ENCODE measurements at places on chromosomes 3 and 15.

DNA sequence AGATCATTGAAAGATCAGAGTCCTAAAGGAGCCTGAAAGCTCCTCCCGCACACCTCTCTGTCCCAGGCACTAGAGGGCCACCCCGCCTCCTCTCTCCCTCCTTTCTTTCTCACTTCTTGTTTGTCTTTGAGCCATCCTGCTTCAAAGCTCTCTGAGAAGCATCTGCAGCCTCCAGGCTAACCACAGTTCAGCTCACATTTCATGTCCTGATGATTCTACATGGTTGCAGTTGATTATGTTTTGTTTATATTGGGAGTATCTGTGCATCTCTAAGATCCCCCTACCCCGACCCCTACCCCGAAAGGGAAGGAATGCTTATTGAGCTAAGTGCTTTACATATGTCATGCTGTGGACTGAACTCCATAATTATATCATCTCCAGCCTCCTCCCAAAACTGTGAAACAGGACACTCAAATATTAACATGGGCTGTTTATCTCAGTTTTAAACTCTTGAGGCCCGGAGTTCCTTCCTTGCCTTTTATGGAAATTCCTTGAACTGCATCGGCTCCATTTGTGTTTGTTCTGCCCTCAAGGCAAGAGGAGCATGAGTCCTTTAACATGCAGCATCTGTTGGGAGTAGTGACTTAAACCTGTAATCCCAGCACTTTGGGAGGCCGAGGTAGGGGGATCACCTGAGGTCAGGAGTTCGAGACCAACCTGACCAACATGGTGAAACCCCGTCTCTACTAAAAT, 30.9 kb downstream of the MGLL start:
- peak; percentile 58 for DNase-seq

GRCh38 chr3:66722675-66723074, 221.9 kb upstream of the LRIG1 start:
- DNase-seq = peak; percentile 77

- DNase-seq = peak; percentile 21
Observed at GRCh38 chr3:15051531-15051930, 13.6 kb downstream of the MRPS25 start.

GRCh38 chr3:134840459-134840858, 45.4 kb downstream of the EPHB1 start:
- peak; percentile 8 for DNase-seq

- peak; percentile 23 for DNase-seq
Observed at GRCh38 chr3:160676547-160677303, at the start of gene ARL14. TSS of gene ARL14 (plus strand) at chr3:160677160. CDS start at chr3:160677347, 187 bp downstream.

GRCh38 chr3:62211675-62212429, 161.5 kb downstream of the FEZF2 start:
- no peak for DNase-seq

DNA sequence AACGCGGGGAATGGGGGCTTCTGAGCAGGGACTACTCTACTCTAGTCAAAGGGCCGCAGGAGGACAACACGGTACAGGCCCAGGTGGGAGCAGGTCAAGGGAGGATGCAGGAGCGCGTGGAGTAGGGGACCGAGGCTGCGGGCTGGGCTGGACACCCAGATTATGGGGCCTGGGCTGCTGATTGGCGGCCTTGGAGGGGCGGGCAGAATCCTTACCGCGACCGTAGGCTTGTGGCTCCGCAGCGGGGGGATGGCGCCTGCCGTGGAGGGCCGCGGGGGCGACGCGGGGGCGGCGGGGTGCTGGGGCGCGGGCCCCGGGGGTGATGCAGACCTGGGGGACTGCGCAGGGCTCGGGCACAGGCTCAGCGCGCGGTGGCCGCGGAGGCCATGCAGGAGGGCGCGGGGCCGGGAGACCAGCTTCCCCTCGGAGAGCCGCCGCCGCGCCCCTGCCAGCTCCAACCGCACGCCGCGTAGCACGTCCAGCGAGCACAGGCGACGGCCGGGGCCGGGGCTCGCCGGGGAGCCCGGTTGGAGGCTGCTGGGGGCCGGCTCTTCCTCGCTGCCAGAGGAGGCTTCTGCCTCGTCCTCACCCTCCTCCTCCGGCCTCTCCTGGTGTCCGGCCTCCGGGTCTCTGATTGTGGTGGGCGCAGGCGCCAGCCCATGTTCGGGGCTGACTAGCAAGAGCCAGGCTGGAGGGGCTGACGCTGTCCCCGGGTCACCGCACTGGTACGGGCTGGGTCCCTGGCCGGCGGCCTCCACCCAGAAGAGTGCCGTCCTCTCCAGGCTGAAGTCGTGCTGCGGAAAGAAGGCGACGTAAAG, 12.9 kb downstream of the UBAP1L start:
- no peak for DNase-seq

DNA sequence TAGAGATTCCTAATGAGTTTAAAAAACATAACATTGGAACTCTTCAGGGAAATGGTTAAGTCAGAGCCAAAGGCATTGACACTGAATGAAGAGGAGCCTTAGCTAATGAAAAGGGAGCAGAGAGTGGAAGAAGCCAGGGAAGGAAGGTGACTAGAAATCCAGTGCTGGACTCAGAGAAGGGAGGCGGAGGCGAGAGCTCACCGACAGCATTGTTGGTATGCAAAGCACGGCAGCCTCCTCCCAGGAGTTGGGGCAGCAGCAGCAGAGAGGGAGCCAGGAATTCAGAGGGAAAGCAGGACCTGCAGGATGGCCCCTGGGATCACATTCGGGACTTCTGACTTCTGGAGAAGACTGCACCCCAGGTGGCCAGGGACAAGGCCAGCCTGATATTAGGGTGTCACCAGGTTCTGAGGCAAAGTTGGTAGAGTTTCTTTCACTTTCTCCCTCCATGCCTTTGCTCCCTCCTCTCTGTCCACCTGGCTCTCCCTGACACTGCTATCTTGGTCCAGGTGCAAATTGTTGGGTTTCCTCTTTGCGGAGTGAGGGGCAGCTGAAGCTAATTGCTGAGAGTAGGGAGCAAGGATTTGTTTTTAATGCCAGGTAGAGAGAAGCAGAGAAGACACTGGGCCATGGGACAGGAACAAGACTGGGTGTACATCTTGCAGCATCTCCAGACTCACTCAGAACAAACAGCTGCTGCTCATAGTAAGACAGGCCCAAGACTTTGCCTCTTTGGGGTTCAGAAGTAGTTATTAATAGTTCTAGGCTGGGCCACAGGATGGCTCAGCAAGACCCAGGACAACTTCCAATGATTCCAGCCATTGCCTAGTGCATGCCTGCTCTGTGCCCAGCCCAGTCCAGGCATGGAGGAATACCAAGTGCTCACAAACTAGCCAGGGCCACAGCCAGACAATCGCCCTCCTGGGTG, 157.9 kb downstream of the TLE3 start:
- DNase-seq = no peak

GRCh38 chr3:16262174-16262573, 2.6 kb downstream of the DPH3 start:
- DNase-seq = no peak

DNA sequence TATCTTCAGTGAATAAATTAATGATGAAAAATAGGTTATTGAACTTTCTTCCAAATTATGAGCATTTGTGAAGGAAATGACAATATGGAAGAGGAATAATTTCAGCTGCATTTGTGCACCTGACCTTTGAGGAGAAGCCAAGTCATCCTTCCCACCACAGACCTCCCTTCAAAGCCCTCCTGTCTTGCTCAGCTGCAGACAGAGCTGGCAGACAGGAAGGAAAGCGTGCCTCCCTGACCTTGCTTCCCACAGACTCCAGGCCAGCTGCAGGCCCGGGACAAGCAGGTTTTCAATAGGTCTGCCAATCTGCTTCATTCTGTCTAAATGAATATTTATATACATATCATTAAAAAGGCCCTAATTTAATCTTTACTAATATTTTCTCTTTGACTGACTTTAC, 152.9 kb upstream of the RBMS3 start:
- no peak for DNase-seq

DNA sequence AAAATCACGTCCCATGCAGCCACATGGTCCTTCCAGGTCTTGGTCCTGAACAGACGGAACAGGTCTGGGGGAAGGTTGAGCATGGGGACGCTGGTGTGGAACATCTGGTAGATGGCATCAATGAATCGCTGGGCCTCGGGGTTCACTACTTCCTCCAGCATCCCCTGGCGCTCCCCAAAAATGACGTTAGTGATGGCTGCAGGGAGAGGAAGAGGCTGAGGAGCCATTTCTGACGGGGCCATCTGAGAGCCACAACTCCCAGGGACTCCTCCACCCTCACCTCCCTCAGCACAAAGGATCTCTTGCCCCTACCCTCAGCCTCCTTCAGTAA, 23.7 kb downstream of the CYP11A1 start:
- no peak for DNase-seq

GRCh38 chr3:185645596-185646381, 59.7 kb downstream of the SENP2 start:
- no peak for DNase-seq

- no peak for DNase-seq
Observed at GRCh38 chr3:62676689-62677271, 198.4 kb downstream of the CADPS start.

DNA sequence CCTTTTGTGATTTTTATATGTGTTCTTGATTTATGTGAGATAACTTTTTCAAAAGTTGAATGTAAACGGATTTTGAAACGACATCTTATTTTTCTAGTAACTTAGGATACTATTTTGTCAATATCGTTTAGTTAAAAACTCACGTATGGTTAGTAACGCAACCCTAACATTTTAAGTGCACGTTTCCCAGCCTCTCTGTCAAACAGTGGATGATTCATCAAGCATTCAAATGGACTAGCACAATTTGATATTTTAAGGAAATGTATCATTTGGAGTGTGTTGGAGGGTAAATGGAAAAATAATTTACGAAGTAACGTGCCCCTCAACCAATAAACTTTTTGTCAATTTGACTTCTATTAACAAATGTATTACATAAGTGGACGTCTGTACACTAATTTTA, 23.3 kb downstream of the RTP3 start:
- no peak for DNase-seq

DNA sequence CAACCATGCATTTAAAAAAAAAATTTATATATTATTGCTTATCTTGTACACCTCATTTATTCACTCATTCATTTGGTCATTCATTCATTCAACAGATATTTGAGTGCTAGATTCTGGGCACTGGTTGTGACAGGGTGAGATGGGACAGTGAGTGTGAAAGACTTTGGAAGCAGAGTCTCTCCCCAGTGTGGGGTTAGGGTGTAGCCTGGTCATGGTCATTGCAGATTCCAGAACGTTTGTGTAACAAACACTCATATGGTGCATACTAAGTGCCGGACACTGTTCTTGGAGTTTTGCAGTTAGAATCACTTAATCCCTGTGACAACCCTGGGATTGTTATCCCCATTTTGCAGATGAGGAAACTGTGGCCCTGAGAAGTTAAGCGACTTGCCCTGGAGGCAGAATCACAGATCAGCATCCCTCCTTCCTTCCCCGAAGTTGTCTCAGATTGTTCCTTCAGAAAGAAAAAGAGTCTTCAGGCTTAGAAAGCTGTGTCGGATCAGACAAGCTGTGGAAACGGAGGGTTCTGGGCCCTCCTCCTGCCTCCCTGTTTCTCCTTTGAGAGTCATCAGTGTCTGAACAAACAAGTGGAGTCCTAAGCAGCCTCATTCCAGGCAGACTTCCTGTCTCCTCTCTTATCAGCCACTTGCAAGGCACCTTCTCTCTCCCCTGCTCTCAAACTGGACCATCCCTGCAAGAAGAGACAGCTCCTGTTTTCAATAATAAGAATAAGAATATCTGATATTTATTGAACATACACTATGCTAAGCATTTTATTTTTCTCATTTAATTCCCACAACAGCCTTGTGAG, 6.3 kb downstream of the LOXL1 start:
- no peak for DNase-seq

GRCh38 chr3:165078293-165078692, at the start of gene SI:
TSS of gene SI (minus strand) at chr3:165078496. CDS start at chr3:165076012, 2,484 bp downstream.
- DNase-seq = no peak

DNA sequence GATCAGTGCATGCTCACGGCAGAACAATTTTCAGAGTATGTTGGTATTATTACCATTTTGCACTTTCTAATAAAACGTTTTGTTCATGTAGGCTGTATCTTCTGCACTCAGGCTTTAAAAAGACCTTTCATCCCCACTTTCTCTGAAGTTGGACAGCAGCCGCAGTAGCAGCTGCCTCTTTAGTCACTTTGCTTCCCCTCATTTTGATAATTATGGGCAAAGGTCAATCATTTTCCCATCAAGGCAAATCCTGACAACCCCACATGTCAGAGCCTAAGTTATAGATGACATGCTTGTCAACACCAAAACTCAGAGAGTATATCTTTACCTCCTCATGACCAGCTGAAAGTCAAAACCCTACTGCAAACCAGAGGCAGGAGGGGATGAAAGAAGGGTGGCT, 99.7 kb downstream of the ROBO2 start:
- DNase-seq = no peak

GRCh38 chr3:188468196-188468595, 314.2 kb downstream of the LPP start:
- DNase-seq = peak; percentile 49

Data from AG10803 (cell line).